Right renal cortex interstitium (tissue), 3 donors: ENCODE measurements at places on chromosomes 4 and X. TPM values are rescaled to one million over a fixed set of nuclear protein-coding genes. Genes with fewer than 3 reads are reported as not detected.

The ETDA gene
- not detected for polyA plus RNA-seq

GRCh38 chr4:150229520-150229919 is 151.3 kb downstream of the DCLK2 start:
- no peak for DNase-seq

The CT45A2 gene
- polyA plus RNA-seq: not detected

DNA sequence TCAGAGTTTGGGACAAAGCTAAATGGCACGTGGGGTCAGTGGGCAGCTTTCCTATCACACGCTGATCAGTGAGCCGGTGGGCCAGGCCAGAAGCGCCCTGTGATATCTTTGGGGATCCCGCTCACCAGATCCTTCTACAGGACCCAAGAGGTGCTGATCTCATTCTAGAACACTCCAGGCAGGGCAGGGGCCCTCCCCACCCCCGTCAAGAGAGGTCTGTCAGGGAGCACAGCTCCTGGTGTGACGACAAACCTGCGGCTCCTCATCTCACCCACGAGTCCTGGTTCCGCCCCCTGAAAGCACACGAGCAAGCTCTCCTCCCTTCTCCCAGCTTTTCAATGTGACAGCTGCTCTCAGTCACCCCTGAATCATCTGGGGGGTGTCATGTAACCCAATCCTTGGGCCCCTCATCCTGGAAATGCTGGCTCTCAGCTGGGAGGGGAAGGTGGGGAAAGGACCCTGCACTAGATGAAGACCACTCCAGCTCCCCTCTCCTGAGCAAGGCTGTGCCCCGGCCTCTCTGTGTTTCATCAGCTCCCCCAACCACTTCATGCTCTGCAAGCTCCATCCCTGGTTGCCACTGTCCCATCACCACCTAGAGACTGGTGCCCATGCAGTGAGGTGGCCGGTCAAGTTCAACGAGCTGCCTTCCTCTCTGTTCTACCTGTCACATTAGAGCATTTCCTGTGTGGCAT is 4.6 kb downstream of the HCFC1 start:
- no peak for DNase-seq
